Activated naive CD8-positive, alpha-beta T cell treated with anti-CD3 and anti-CD28 coated beads for 36 hours (primary cell): ENCODE measurements at places on chromosomes 7 and 10.

- no peak for DNase-seq
These were observed 89.4 kb downstream of the CYTH3 start for GRCh38 chr7:6182993-6183392.

GRCh38 chr7:12211711-12212485, 804 bp downstream of the TMEM106B start:
- no peak for DNase-seq

GRCh38 chr7:37419496-37419895, 29.2 kb downstream of the ELMO1 start:
- no peak for DNase-seq

GRCh38 chr7:77315182-77315591, 101.0 kb downstream of the GSAP start:
- DNase-seq: no peak

- peak; percentile 38 for DNase-seq
These were observed 4.9 kb downstream of the SMARCD3 start for GRCh38 chr7:151243408-151244195.

- no peak for DNase-seq
These were observed 2.0 kb downstream of the GFRA1 start for GRCh38 chr10:116270771-116271592.

DNA sequence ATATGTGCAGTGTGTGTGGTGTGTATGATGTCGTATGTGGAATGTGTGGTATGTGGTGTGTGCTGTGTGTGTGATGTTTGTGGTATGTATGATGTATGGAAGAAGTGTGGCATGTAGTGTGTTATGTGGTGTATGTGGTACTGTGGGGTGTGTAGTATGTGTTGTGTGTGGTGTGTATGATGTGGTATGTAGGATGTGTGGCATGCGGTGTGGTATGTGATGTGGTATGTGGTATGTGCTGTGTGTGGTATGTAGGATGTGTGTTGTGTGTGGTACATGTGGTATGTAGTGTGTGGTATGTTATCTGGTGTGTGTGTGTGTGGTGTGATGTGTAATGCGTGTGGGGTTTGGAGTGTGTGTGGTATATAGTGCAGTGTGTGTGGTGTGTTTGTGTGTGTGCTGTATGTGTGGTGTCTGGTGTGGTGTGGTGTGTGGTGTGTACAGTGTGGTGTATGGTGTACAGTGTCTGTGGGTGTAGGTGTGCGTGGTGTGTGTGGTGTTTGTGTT, 129.6 kb downstream of the ATP6V0E2 start:
- DNase-seq: no peak

- peak; percentile 55 for DNase-seq
These were observed 73.8 kb upstream of the SFMBT2 start for GRCh38 chr10:7484456-7485243.

GRCh38 chr7:140079121-140079536, 16.4 kb upstream of the PARP12 start:
- no peak for DNase-seq

DNA sequence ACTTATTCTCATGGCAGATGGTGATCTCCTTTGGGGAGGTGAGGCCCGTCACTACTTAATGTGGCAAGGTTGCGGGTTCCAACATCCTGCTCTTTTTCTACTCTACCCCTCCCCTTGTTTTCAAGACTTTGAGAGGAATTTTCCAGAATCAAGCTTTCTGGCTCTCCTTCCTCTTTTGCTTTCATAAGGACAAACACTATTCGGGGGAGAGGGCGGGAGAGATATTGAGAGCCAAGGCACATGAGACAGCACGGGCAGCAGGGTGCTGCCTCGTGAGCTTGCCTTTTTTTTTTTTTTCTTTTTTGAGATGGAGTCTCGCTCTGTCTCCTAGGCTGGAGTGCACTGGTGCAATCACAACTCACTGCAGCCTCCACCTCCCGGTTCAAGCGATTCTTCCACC, 6.9 kb upstream of the PFKFB3 start:
- no peak for DNase-seq
